ENCODE measurements at places on chromosomes 12 and 14.

DNA sequence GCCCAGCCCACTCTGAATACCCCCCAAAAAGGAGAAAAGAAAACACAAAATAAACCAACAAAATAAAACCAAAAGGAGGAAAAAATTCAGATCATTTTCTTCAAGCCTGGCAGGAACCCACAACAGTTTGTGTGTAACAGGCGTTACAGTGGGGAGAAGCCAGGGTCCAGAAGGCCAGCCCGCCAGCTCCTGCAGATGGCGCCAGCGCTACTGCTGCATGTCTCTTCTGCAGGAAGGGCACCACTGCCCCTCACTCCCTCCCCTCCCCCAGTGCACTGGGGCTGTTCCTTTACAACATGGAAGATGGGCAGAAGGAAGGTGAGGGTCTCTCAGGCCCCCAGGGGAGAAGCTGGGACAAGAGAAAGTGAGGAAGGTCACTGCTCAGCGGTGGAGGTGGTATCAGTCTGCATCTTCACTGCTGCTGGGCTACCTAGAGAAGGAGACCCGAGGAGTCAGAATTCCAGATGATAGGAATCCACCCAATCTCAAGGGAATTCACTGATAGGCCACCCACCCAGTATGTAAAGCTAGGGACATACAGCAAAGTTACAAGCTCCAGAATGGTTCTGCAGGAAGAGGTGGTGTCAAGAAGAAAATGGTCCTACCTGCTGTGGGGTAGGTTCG lies 2.3 kb upstream of the NOP2 start:
- DNase-seq = no peak

GRCh38 chr12:126219139-126219538 lies 1153.9 kb downstream of the AACS start:
- DNase-seq = no peak

- no peak for DNase-seq
Measured at GRCh38 chr12:121520586-121521086, 60.2 kb downstream of the KDM2B start.

DNA sequence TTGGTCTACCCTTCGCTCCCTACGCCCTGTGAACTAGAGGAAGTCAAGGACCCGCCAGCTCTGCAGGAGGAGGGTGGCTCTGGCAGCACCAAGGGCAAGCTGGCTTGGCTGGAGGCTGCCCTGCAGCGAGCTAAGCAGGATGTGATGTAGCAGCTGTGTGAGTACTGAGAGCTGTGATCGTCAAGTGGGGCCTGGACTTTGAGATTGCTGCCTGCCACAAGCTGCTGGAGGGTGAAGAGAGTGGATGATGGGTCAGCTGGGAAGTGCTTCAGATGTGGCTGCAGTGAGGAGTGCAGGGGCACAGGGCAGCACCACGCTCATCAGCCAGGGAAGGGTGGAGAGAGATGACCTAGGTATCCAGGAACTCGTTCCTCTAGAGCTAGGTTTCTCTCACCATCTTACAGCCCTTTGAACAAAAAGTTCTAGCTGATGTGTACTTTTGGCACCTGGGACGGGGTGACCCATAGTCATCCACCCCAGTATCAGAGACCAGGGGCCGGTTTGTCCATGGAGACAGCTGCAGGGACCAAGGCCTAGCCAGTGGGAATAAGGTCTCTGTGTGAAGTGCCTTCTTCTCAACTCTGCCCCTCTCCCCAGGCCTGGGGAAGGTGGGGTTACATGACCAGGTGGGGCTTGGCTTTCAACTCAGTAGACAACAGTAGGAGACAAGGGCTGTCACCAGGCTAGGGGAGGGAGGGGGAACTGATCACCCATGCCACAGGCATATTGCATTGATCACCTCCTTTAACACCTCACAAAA lies 3.2 kb downstream of the KRT86 start:
- DNase-seq = no peak

- DNase-seq = no peak
Measured at GRCh38 chr12:89073659-89074058, 278.6 kb downstream of the DUSP6 start.

DNA sequence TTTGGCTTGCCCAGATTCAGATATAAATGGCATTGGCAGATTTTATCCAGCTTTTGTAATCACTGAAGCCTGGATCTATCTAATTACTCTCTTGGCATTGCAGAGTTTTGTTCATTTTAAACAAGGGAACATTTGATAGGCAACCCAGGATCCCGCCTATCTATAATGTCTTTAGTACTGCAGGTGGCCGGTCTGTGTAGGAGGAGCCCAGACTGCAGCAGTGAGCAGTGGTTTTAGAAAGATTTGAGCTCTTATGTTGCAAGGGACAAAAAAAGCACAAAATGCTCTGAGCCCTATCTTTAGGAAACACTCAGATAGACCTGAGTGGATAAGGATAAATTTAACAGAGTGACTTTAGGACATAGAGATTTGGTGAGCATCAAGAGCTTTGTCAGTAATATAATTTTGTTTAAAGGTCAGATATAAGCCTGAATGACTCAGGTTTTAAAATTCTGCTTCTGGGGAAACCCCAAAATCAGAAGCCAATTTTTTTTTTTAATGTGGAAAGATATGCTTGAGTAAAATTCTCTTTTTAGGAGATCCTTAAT lies 165.5 kb downstream of the SLC5A8 start:
- no peak for DNase-seq

DNA sequence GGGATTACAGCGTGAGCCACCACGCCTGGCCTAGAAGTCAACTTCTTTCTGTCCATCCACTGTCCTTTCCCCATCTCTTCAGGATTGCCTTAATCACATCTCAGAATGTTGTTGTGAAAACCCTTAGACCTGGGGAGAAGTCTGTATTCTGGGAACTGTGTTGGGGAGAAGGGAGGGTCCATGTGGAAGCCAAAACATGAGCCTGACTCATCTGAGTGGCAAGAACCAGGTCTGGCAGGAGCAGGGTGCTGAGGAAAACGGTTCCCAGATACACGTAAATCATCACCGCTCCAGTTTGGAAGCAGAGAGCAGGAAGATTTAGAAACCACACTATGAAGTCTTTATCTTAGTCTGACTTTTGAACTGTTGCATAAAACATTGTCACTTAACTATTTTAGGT lies 245.6 kb upstream of the RGS6 start:
- DNase-seq = no peak

GRCh38 chr14:88955455-88955854 lies 131.0 kb downstream of the TTC8 start:
- no peak for DNase-seq

DNA sequence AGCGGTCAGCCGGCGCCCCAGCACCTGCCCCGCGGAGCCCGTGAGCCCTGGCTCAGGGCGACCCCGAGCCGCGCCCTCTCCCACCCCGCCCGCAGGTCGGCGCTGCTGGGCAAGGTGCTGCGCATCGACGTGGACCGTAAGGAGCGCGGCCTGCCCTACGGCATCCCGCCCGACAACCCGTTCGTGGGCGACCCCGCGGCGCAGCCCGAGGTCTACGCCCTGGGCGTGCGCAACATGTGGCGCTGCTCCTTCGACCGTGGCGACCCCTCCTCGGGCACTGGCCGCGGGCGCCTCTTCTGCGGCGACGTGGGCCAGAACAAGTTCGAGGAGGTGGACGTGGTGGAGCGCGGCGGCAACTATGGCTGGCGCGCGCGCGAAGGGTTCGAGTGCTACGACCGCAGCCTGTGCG lies 14.4 kb downstream of the HHIPL1 start:
- no peak for DNase-seq

GRCh38 chr12:102874819-102875218 lies 42.2 kb downstream of the PAH start:
- no peak for DNase-seq
